CD4-positive, alpha-beta T cell treated with Interleukin-12 subunit alpha and Interleukin-12 subunit beta, for 1 hour (primary cell): ENCODE measurements at places on chromosomes 7 and 10.

DNA sequence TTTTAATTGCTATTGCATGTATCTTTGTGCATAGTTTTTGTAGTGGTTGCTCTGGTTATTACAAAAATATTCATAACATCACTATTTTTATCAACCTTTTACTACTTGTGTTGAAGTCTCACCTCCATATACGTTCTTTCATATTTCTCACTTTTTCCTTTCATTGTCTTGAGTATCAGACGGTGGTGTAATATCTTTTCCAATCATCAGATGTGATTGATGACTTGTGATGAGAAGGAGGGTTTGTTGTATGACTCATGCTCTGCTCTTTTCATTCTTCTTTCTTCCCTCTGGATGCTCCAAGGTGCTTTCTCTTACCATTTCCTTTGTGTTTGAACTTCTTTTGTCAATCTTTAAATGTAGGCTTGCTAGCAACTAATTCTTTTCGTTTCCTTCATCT, 310.2 kb downstream of the TNS3 start:
- DNase-seq = no peak

GRCh38 chr10:29136411-29136810, 152.5 kb upstream of the LYZL1 start:
- no peak for DNase-seq

- no peak for DNase-seq
Measured at GRCh38 chr7:5769571-5769970, 11.9 kb downstream of the RNF216 start.

DNA sequence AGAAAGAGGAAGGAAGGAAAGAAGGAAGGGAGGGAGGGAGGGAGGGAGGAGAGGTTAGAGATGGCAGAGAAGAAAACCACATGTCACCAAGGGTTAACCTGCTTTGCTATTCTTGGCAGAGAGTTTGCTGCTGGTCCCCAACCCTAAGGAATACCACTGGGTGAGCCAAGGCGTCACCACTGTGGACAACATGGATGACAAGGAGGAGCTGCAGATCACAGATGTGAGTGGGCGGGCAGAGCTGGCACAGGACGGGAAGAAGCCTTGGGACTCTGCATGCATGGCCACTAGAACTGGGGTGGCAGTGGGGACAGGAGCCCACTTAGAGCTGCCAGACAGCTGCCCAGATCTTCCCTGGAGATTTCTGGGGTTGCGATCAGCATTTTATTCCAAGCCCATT, 17.2 kb upstream of the MYH16 start:
- DNase-seq = no peak

- DNase-seq = no peak
Measured at GRCh38 chr7:3430588-3430987, 129.5 kb downstream of the SDK1 start.

DNA sequence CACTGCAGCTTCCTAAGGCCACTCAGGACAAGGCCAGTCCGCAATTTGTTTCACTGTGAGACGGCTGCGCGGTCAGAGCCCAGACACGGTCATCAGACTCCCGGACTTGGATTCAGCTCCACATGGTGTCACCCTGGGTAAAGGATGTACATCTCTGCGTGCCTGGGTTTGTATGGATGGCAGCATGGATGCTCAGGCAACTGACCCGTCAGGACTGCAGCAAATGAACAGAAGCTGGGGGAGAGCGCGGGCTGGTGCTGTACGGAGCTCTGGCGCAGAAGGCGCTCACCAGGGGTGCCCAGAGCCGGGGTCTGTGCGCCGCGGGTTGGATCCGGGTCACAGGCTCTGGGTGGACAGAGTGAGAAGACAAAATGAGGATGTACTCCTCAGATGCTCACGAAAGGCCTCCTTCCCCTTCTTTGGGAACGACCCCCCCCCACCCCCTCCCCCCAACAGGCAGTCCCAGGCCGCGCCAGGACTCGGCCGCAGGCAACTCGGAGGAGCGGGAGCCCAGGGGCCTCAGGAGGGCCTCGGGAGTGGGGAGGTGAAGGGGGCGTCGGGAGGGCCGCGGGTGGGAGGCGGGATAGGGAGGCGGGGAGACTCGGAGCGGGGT, 92.4 kb downstream of the CXCL12 start:
- no peak for DNase-seq

- DNase-seq = no peak
Measured at GRCh38 chr7:25832456-25832855, 319.5 kb upstream of the NFE2L3 start.

DNA sequence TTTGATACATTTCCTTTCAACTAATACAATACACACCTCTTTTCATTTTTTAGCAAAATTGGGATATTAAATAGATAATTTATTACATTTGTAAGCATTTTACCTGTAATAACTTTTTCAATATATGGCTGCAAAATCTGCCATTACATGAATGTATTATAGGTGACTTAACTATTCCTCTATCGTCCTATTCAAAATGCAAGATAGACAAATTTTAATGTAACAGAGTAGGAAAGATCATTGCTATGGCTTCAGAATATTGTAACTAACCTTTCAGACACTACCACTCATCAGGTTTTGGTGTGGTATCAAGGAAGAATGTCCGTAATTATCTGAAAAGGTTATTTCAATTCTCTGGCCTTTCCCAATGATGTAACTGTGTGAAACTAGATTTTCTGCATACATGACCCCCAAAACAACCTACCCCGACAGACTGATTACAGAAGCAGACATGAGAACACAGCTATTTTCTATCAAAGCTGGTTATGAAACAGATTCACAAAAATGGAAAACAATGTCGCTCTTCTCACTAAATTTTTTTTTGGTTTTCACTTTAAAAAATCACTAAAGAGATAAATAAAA, 211.2 kb downstream of the FAM107B start:
- DNase-seq = no peak

- no peak for DNase-seq
Measured at GRCh38 chr7:81845744-81846241, 75.9 kb upstream of the HGF start.

DNA sequence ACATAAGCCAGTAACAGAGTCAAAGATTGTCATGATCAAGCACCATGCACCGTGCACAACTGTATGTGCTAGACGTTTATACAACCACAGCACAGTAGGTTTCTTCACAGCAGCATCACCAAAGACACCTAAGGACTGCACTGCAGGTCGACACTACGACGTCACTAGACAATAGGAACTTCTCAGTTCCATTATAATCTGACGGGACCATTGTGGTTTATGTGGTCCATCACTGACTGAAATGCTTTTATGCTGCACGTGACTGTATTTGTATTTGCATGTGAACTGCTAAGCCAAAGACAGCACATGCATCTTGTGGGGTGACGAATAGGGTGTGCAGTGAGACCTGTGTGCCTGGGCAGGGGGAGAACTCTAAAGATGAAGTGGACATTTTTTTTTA, 164.9 kb downstream of the PARD3 start:
- no peak for DNase-seq

- no peak for DNase-seq
Measured at GRCh38 chr10:102799691-102800471, 37.3 kb downstream of the CYP17A1 start.

GRCh38 chr7:18268571-18268970, 227.0 kb upstream of the HDAC9 start:
- DNase-seq = no peak

GRCh38 chr10:130799532-130799931, 512.0 kb downstream of the TCERG1L start:
- no peak for DNase-seq

GRCh38 chr7:45159296-45159695, 1.7 kb downstream of the RAMP3 start:
- no peak for DNase-seq

DNA sequence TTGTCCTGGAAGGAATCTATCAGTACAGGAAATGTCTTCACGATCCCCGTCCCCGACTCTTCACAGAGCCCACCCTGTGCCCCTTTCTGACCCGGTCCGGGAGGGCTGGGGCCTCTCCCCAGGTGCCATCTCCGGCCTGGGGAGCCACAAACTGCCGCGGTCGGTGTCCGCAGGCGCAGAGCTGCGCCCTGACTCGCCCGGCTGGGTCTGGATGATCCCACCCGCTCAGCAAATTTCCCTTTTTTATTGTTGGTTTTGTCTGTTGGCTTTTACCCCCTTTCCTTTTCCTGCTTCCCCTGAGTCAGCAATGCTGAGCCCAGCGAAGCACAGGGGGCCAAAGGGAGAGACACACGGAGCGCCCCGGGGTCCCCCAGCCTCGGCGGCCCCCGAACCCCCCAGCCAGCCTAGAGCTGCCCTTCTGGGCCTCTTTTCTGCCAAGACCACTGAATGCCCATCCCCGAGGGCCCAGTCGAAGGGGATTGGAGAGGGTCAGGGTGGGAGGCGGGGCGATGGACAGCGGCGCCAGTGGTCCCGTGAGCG, 30.9 kb downstream of the LEP start:
- no peak for DNase-seq

GRCh38 chr10:72152286-72152685, 63.5 kb upstream of the ANAPC16 start:
- DNase-seq = no peak

- no peak for DNase-seq
Measured at GRCh38 chr7:55024776-55025175, 6.0 kb downstream of the EGFR start.

- DNase-seq = no peak
Measured at GRCh38 chr10:59894114-59894513, 12.2 kb downstream of the CCDC6 start.

DNA sequence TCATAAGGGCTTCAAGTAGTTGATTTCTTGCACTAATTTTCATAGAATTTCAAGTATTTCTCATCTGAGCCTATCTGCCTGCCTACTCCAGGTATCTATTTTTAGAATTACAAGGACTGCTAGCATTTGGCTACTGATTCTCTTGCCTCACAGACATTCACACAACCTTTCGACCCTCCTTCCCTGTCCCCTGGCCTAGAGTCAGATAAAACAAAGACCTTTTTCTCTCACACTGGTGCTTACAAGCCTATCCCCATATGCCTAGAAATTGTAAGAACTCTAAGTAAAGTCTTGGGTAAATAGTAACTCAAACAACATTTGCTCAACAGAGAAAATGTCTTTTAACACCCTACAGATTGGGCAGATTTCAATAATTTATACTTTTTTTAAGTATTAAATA, 6.3 kb downstream of the GPAM start:
- no peak for DNase-seq

DNA sequence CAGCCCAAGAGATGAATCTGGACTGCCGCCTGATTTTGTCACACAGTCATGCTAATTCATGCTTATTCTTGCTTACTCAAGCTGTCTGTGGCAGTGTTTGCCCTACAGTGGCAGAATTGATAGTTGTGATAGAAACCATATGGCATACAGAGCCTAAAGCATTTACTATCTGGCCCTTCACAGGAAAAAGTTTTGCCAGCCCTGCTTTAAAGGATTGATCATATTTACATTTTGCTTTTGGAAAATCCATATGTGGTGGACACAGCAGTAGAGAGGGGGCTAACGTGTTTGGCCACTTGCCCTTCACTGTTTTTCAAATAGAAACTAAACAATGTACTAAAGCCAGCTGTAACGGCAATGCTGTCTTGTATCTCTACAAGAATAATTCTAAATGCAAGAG, 974.0 kb upstream of the GHITM start:
- no peak for DNase-seq

GRCh38 chr10:31358688-31359330, 39.8 kb downstream of the ZEB1 start:
- DNase-seq = no peak

DNA sequence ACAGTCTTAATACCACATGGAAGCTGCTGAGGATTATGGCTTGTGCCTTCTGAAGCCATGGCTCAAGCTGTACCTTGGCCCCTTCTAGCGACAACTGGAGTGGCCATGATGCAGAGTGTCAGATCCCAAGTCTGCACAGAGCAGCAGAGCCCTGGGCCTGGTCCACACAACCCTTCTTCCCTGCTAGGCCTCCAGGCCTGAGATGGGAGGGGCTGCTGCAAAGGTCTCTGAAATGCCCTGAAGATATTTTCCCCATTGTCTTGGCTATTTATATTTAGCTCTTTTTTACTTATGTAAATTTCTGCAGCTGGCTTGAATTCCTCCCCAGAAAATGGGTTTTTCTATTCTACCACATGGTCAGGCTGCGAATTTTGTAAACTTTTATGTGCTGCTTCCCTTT, 804.6 kb upstream of the ZWINT start:
- DNase-seq = no peak

DNA sequence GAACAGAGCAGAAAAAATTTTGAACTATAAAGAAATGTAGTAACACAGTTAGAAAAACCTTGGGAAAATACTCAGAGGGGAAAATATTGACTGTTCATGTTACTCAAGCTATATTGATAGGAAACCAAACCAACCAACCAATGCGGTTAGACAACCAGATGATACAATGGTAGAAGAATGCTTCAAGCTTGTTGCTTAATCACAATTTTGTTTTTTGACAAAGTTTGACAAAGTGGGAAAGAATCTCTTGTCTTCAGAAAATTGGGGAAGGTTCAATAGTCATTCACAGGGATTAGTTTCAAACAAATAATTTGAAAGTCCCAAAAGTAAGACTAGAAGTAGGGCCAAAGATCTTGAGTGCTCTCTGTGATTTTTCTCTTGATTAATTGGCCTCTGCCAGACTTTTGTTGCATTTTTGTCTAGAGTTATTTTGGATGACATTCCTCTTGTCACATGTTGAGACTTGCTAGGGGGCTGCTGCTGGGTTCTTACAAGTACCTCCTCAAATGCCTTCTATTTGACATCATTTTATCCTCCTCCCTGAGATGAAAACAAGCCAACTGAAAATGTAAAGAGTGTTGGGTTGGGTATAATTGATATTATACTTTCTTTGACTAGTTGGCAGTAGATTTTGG, 233.1 kb upstream of the PHYHIPL start:
- DNase-seq = no peak

- no peak for DNase-seq
Measured at GRCh38 chr10:98217801-98218200, 50.2 kb downstream of the LOXL4 start.

DNA sequence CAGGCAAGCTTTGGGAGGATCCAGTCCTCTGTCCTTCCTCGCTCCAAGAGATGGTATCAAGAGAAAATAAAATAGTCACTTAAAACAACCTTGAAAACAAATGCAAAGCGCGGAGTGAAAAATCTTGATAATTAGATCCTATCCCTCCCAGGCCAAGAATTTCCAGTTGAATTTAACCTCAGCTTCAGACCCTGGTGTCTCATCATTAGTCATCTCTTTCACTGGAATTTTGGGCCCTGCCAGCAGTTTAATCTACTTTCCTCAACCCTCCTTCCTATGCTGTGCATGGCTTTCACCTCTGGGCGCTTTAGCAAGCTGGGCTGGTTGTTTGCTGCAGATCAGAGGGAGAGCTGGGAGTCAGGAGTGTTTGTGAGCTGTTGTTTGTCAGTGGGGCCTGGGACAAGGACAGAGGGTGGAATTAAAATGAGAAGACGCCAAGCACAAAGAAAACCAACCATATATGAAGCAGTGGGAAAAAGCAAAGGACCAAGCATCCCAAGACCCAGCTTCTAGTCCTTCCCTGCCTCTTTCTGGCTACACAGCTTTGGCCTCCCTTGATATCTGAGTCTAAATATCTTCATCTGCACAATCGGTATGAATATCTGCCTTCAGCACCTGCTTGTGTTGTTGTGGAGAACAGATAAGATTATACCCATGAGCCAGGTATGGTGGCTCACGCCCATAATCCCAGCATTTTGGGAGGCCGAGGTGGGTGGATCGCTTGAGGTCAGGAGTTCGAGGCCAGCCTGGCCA, 13.5 kb downstream of the MYOF start:
- DNase-seq = no peak
